GM23248 (cell line): ENCODE measurements at places on chromosomes 16 and 17. TPM values are rescaled to one million over a fixed set of nuclear protein-coding genes. Genes with fewer than 3 reads are reported as not detected.

DNA sequence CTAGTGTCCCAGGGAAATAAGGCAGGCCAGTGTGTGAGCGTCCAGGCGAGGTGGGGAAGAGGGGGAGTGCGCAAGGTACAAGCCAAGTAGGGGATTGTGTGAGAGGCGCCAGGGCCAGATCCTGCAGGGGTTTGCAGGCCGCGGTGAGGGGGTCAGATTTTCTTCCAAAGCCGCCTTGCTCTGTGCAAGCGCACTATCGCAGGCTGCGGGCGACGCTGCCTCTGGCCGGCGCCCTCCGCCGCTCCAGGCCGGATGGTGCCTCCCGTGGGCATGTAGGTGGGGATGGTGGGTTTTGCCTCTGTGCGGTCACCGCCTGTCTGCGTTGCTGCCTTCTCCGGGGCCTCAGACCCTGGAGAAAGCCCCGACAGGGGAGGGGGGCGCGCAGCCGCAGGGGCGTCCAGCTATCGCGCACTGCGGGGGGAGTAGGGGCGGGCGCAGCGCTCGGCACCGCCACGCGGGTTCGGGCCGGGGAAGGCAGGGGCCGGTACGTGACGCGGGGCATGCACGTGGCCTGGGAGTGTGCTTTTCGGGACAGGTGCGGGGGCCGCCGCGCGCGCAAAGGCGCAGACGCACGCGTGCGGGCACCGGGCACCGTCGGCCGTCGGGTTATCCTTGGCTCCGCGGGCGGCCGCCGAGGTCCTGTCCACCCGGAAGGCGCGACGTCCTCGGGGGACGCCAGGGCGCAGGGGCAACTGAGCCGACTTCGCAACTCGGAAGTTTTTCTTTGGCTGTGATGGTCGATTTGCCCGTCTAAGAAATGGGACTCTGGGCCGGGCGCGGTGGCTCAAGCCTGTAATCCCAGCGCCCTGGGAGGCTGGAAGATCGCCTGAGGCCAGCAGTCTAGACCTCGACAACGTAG is 1.1 kb upstream of the HAPSTR1 start:
- H3K27ac ChIP-seq: peak overlapping the region; percentile 71
- peak overlapping the region; percentile 80 for H3K4me3 ChIP-seq
- H3K36me3 ChIP-seq: peaks cover 11% of the 10 kb centered on the region; the same call in 1 of the 2 replicates
- DNase-seq: peak; percentile 50

GRCh38 chr17:50048146-50048720 is 7.7 kb upstream of the ITGA3 start:
- no peak for DNase-seq
- H3K4me3 ChIP-seq: no peak overlapping the region
- H3K36me3 ChIP-seq: no peaks in the 10 kb centered on the region
- peaks cover 62% of the 10 kb centered on the region for H3K4me1 ChIP-seq

DNA sequence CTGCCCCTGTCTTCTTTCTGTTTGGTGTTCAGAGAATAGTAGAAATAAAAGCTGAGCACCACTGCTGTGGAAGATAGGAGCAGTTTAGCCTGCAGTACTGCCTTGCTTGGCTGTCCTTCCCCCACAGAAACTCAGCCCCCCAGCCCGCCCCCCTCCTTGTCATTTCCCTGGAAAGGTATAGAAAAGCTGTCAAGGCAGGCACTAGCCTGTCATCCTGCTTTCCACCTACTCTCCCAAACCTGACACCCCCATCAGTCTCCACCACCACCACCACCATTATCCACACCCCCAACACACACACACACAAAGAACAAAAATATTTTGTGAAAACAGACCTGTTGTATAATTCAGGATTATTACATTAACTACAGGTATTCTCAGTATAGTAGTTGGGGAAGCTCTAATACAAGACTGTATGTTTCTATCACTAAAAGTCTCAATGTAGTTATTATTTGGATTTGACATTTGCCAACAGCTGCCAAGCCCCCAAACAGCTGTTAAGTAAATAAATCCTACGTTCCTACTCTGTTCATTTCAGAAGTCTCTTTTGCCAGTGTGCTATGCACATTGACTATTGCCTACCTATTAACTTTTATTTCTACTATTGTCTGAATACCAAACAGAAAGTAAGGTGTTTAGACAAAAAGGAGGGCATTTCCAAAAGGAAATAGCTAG is 128.8 kb downstream of the CYB561 start:
- no peak overlapping the region for H3K4me3 ChIP-seq
- DNase-seq: no peak
- H3K36me3 ChIP-seq: peaks cover 57% of the 10 kb centered on the region
- H3K27ac ChIP-seq: no peak overlapping the region
- H3K4me1 ChIP-seq: no peaks in the 10 kb centered on the region

- no peak overlapping the region for H3K4me3 ChIP-seq
- H3K36me3 ChIP-seq: no peaks in the 10 kb centered on the region
- H3K27ac ChIP-seq: no peak overlapping the region
- DNase-seq: no peak
These were observed 6.9 kb downstream of the GNAO1 start for GRCh38 chr16:56198006-56198754.

DNA sequence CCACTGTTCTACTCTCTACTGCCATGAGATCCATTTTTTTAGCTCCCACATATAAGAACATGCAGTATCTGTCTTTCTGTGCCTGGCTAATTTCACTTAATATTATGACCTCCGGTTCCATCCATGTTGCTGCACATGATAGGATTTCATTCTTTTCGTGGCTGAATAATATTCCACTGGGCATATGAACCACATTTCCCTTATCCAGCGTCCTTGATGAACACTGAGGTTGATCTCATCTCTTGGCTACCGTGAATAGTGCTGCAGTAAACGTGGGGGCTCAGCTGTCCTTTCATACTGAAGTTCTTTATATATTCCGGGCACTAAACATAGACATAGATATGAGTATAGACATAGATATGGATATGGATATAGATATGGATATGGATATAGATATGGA is 109.3 kb upstream of the TNRC6C start:
- DNase-seq: no peak
- no peaks in the 10 kb centered on the region for H3K36me3 ChIP-seq
- H3K27ac ChIP-seq: no peak overlapping the region
- H3K4me1 ChIP-seq: no peaks in the 10 kb centered on the region

GRCh38 chr16:82311528-82311927 is 141.5 kb upstream of the MPHOSPH6 start:
- DNase-seq: no peak
- no peak overlapping the region for H3K27ac ChIP-seq
- no peaks in the 10 kb centered on the region for H3K36me3 ChIP-seq

DNA sequence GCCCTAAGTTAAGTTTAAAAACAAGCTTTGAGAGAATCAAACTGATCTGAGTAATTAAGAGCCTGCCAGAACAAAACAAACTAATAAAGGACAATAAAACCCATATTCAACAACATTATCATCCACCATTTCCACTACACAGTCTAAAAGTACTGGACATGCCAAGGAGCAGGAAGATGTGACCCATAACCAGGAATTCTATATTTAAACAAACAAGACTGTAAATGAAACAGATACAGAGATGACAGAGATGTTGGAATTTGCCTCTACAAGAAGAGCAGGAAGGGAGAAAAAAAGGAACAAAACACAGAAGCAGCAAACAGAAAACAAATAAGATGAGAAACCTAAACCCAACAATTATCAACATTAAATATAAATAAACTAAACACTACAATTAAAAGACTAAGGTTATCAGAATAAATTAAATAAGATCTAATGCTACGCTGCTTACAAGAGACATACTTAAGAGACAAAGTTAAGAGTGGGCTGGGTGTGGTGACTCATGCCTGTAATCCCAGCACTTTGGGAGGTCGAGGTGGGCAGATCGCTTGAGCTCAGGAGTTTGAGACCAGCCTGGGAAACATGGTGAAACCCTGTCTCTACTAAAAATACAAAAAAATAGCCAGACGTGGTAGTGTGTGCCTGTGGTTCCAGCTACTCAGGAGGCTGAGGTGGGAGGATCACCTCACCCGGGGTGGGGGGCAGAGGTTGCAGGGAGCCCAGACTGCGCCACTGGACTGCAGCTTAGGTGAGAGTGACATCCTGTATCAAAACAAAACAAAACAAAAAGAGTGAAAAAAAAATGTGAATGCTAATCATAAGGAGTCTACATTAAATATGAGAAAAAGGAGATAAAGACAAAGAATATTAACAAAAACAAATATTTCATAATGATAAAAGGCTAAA is 50.6 kb downstream of the CREBBP start:
- no peak overlapping the region for H3K27ac ChIP-seq
- no peaks in the 10 kb centered on the region for H3K27me3 ChIP-seq
- peaks cover 15% of the 10 kb centered on the region for H3K36me3 ChIP-seq
- H3K4me1 ChIP-seq: peaks cover 13% of the 10 kb centered on the region

DNA sequence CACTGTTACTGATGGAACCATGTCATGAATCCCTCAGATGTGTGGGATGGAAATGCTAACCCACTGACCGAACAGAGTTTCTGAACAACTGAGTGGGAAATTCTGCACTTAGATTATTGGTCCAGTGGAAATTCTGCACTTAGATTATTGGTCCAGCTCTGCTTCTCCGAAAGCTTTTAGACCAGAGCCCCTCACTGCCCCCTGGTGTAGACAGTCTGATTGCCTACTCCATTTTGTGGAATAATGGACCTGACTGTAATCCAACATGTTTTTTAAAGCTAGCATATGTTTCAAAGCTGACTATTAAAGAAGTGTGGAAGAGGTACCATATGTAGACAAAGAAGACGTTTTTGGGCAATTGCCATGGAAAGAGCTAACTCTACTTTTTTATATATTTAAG is 50.3 kb upstream of the TBX2 start:
- no peaks in the 10 kb centered on the region for H3K27me3 ChIP-seq
- H3K4me1 ChIP-seq: no peaks in the 10 kb centered on the region
- H3K36me3 ChIP-seq: no peaks in the 10 kb centered on the region
- H3K4me3 ChIP-seq: no peak overlapping the region
- no peak overlapping the region for H3K27ac ChIP-seq
- peak; percentile 21 for DNase-seq

DNA sequence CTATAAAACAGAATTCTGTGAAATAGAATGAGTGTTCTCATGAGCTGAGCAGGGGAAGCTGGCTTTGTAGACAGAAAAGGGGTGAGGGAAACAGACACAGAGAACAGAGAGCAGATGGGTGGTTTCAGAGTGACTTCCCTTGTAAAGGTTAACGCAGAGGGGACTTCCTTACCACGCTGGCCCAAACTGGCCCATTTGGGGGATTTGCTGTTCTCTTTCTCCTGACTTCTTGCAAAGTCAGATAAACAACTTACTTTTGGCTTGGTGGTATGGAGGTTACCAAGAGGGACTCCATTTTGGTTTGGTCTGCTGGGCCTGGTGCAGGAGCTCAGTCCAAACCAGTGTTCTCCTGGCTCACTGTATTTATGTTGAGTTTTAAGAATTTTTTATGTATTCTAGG is 48.4 kb downstream of the SEC14L1 start:
- no peak overlapping the region for H3K4me3 ChIP-seq
- no peak overlapping the region for H3K27ac ChIP-seq
- peaks cover 16% of the 10 kb centered on the region for H3K4me1 ChIP-seq
- no peaks in the 10 kb centered on the region for H3K27me3 ChIP-seq
- no peak for DNase-seq

DNA sequence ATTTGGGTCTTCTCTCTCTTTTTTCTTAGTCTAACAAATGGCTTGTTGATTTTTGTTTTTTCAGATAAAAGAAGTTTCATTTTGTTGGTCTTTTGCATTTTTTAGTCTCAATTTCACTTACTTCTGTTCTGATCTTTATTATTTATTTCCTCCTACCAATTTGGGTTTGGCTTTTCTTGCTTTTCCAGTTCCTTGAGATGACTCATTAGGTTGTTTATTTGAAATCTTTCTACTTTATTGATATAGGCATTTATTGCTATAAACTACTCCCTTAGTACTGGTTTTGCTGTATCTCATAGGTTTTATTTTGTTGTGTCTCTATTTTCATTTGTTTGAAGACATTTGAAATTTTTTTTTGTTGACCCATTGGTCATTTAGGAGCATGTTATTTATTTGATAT is 152.2 kb upstream of the MPHOSPH6 start:
- DNase-seq: no peak
- H3K36me3 ChIP-seq: no peaks in the 10 kb centered on the region
- H3K4me3 ChIP-seq: no peak overlapping the region
- no peaks in the 10 kb centered on the region for H3K27me3 ChIP-seq
- H3K27ac ChIP-seq: no peak overlapping the region
- H3K4me1 ChIP-seq: no peaks in the 10 kb centered on the region

DNA sequence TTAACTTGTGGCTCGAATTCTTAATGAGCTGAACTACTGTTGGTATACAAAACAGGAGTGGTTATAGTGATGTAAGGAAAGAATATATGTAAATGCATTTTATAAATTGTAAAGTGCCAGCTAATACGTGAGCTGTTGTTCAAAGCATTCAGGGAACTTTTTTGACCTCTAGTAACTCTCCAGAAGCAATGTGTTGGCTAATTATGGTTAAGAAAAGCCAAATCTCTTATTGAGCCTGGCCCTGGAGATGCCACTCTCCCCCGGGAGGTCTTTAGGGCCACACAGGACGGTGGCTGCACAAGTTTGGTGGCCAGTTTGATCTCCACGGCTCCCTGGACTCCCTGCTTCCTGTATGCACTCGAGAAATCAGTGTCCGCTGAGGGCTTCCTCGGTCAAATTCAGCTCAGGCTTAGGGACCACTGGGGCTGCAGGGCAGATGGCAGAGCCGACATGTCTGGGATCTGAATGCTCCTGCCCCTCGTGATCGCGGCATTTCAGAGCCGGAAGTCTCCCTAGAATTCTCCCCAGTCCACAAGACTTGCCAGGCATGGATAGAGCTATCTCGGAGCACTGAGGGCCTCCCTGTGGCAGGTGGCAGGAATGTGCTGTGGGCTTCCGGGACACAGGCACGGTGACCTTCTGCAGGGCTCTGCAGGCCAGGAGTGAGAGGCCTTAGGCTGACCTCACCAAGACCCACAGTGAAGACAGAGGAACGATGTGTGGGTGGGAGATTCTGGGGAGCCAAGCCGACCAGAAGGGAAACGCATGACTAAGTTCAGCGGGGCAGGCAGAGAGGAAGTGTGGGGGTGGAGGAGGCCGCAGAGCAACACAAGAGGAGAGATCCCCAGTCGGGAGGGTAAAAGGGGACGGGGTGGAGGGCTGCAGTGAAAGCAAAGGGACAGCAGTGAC is 18.6 kb upstream of the PITPNM3 start:
- H3K27ac ChIP-seq: peak overlapping the region; percentile 57
- peak; percentile 89 for DNase-seq

GRCh38 chr16:17324451-17324850 is 146.3 kb downstream of the XYLT1 start:
- no peaks in the 10 kb centered on the region for H3K36me3 ChIP-seq
- H3K27me3 ChIP-seq: no peaks in the 10 kb centered on the region
- peaks cover 9% of the 10 kb centered on the region; the same call in 1 of the 2 replicates for H3K4me1 ChIP-seq
- no peak for DNase-seq

- peaks cover 25% of the 10 kb centered on the region for H3K27me3 ChIP-seq
- DNase-seq: no peak
- H3K4me3 ChIP-seq: no peak overlapping the region
These were observed 4.2 kb downstream of the ATP2A3 start for GRCh38 chr17:3959921-3960601.

The PRR35 gene
- total RNA-seq: not detected in 2 replicates

The KRTAP3-1 gene
- total RNA-seq: not detected in 2 replicates

The KRTAP9-2 gene
- not detected in 2 replicates for total RNA-seq

The SSH2 gene
- total RNA-seq: 8.3 and 9.7 TPM in 2 replicates

The CBX4 gene
- total RNA-seq: 11.4 and 18.9 TPM in 2 replicates

The ARL5C gene
- not detected in 2 replicates for total RNA-seq

The SLC38A8 gene
- total RNA-seq: not detected in 2 replicates

The CCL4 gene
- total RNA-seq: not detected in 2 replicates
